ENCODE measurements at places on chromosomes 3 and 15.

- peak; percentile 77 for DNase-seq
Measured at GRCh38 chr3:99410789-99411311, 227.5 kb upstream of the COL8A1 start.

- no peak for DNase-seq
Measured at GRCh38 chr3:4848176-4848825, 130.9 kb upstream of the BHLHE40 start.

DNA sequence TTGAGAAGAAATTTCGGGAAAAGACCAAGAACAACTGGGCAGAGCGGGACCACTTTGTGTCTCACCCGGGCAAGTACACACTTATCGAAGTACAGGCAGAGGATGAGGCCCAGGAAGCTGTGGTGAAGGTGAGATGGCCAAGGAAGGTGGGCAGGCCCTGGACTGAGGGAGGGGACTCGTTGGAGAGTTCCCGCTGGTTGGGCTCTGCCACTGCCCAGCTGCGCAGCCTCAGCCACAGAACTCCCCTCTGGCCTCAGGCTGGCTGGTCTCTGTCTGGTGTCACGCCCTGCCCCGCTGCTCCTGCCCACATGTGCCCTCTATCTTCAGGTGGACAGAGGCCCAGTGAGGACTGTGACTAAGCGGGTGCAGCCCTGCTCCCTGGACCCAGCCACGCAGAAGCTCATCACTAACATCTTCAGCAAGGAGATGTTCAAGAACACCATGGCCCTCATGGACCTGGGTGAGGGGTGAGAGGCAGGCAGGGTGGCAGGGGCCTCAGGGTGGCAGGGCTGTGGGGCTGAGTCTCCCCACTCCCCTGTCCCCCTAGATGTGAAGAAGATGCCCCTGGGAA is 2.4 kb downstream of the PARP3 start:
- no peak for DNase-seq

DNA sequence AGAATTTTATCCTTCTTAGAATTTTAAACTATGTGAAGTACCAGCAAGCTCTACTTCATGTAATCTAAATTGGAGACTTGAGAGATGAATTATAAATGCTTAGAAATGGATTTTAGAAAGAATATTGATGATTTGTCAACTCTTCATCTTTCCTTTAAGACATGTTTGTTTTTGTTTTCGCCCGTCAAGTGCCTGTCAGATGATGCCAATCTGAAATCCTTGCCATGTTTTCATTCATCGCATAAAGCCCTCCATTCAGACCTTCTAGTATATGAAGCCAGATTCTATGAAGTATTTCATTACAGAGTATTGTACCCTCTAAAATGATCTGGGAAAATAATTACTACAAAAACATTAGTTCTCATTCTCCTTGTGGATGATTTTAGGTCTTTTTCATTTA is 223.2 kb upstream of the SOX2 start:
- DNase-seq = no peak

DNA sequence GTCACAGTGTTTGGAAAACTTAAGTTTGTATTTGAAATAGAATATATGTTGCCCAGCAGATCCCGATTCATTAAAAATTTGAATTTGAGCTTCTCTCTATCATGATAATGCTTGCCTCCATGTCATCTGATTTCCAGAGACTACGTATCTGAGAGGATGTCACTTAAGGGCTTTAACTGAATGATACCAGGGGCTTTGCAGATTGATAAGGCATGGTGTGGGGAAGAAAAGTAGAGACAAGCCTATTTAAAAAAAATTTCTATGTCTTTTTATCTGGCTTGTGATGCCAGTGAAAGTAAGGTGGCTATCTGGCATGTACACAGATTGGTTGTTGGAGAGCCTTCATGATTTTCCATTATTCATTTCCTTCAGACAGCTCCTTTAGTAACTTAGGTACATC is 72.7 kb downstream of the UBE2E2 start:
- no peak for DNase-seq

GRCh38 chr15:47727676-47728075 is 10.4 kb downstream of the SEMA6D start:
- DNase-seq = no peak

DNA sequence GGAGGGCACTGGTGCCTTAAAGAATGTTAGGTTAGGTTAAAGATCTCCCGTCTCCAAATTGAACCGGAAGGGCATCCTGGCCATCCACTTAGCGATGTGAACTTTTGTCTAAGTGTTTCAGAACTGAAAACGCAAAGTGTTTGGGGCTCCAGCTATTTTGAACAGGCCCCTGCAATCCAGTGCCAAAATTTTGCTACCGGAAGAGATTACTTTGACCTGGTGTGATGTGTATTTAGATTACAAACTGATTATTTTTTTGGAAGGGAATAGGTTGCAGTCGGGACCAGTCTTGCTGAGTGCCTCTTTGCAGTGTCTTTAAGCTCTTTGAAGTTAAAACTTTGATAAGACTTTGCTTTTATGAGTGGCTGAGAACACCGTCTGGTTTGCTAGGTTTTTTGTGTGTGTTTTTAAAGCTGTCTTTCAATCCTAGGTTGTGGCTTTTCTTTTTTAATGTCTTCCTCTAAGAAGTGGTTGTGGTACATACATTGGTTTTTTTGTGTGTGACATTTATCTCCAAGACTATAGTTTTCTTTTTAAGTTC is 179.6 kb downstream of the OR4M2 start:
- DNase-seq = no peak

DNA sequence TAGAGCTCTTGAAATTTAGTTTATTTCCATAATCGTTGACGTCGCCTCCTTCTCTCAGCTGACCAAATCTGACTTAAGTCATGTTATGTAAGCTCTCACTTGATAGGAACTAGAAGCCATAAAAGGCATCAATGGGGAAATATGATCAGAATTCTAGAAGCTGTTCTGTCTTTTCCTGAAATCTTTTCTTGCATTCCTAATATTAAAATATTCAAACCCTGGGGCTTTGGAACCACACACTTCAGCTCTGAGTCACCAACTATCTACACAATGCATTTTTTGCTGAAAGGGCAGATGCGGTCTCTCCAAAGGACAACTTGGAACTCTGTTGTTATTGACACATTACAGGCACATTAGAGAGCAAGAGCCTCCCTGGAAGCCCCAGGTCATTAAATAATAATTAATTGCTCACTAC is 91.3 kb downstream of the LARS2 start:
- peak; percentile 81 for DNase-seq

- DNase-seq = no peak
Measured at GRCh38 chr15:80242132-80242769, 9.8 kb downstream of the CTXND1 start.

DNA sequence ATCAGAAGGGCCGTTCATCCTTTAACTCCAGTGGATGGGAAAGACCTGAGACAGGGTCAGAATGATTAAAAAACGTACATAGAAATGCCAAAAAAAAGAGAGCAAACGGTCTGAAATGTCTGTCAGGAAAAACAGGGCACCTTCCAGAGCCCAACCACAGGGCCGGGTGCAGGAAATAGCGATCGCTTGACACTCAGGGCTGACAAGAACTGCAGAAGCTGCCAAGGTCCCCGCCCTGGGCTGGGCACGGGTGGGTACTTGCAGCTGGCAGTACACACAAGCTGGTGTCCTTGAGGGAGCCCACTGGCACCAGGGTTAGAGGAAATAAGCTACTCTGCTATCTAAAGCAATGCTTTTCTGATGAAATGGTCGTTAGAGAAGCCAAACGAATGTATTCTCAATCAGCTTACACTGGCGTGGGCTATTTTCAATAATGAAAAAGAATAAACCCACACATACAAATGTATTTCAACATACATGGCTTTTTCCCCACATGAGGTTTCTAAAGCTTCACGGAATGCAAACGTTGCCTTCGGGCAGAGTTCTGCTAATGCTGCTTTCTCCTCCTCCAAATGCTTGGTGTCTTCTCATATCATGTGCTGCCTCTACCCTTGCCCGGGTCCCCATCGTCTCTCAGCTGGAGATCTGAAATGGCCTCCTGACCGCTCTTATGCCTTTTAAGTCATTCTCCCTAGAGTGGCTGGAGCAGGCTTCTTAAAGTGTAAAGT is 15.6 kb downstream of the FRMD4B start:
- DNase-seq = peak; percentile 72

GRCh38 chr3:139935866-139936817 is 1.2 kb downstream of the CLSTN2 start:
- no peak for DNase-seq

GRCh38 chr15:78974272-78974918 is 29.5 kb upstream of the CTSH start:
- no peak for DNase-seq

- peak; percentile 66 for DNase-seq
Measured at GRCh38 chr15:78306176-78306774, 6.9 kb upstream of the SKIC8 start.

- no peak for DNase-seq
Measured at GRCh38 chr3:129594409-129594808, 12.1 kb downstream of the PLXND1 start.

GRCh38 chr15:40873694-40874561 is at the start of gene RHOV:
RHOV (minus strand) TSS chr15:40874234; CDS start chr15:40874139, 95 bp downstream.
- peak; percentile 12 for DNase-seq

GRCh38 chr3:195820901-195821300 is 9.2 kb upstream of the MUC4 start:
- DNase-seq = no peak

- DNase-seq = no peak
Measured at GRCh38 chr3:46478341-46478740, 13.6 kb upstream of the LTF start.

GRCh38 chr3:42773409-42773751 is 327 bp upstream of the CCDC13 start:
- DNase-seq = no peak

DNA sequence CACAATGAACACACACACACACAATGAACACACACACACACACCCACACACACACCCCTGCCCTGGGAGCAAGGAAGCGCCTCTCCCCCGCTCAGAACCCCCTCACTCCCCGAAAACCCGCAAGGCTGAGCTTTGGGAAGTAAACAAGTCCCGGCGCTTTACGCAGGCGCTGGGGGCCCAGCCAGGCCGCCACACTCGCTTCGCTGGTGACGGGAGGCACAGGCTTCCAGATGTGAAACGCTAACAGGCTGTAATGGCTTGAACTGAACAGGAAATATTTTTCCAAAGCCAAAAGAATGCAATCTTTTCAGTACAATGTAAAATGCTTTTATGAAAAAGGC is 122.7 kb upstream of the IGF1R start:
- DNase-seq = peak; percentile 51

DNA sequence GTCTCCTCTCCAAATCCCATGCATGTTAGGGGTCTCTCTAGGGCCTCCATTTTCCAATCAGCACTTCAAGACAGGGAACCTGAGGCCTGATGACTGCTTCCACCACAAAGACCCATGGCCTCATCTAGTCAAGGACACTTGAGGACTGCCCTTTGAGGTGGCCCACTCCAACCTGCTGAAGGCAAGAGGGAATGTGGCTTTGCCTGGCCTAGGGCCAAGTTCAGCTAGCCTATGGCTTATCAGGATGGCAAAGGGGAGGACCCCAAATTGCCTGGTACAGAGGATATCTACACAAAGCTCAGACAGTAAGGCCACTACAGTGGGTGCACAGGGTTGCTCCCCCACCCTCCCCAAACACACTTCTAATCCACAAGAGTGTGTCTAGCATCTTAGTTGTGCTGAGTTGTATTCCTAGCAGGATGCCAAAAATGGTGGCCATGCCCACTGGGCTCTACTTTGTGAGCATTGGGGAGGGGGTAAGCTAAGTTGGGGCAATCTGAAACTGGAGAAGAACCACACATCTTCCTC is 10.0 kb upstream of the GRAMD2A start:
- no peak for DNase-seq

GRCh38 chr3:122674339-122674738 is 6.3 kb upstream of the PARP14 start:
- DNase-seq = no peak

GRCh38 chr3:155727836-155728235 is 17.0 kb downstream of the PLCH1 start:
- DNase-seq = no peak

DNA sequence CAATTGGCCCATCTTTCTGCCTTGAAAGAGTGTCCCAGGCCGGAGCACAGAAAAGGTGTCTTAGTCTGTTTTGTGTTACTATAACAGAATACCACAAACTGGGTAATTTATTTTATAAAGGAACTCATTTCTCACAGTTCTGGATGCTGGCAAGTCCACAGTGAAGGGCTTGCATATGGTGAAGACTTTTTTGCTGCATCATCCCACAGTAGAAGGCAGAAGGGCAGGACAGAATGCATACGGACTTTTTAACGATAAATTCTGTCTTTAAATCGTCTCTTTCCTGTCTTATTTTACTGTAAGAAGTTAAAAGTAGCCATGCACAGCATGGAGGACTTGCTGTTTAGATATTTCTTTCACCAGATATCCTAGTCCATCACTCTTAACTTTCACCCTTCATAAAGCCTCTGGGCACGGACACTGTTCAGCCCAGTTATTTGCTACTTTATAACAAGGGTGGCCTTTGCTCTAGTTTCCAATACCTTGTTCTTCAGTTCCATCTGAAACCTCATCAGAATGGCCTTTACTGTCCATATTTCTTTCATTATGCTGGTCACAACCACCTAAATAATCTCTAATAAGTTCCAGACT is 10.3 kb upstream of the EIF1B start:
- DNase-seq = no peak

GRCh38 chr3:5036392-5036766 is 57.1 kb downstream of the BHLHE40 start:
- no peak for DNase-seq

- no peak for DNase-seq
Measured at GRCh38 chr3:151544164-151544548, 83.3 kb upstream of the IGSF10 start.

- DNase-seq = no peak
Measured at GRCh38 chr3:171803044-171803443, 7.2 kb downstream of the PLD1 start.

DNA sequence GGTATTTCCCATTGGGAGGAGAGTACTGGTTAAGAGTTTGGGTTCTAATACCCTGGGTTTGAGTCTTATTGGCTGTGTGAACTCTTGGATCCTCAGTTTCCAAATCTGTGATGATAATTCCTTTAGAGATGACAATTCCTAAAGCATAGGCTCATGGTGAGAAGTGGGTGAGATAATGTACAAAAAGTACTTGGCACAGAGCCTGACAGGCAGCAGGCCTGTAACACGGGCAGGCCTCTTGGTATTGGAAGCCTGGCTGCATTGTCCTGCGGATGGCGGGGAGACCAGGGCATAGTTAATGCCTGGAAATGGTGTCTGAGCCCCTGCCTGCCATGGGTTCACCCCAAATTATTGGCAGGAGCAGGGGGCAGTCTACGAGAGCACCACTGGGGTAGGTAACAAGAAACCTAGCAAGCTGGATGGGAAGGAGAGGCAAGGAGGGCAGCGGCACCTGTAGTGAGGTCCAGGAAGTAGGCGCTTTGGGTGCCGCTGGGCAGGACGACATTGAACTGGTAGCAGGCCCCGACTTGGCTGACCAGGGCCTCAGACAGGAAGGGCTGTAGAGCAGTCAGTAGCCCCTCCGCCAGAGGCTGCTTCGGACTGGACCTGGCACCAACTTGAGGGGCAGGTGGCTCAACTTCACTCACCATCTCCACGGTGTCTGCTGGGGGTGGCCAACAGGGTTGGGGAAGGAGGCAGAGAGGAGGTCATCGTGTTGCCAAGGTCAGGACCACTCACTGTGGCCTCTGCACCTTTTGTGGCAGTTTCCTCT is 7.7 kb downstream of the STOML1 start:
- no peak for DNase-seq
